ENCODE measurements at places on chromosomes 13 and 19. TPM values are rescaled to one million over a fixed set of nuclear protein-coding genes. Genes with fewer than 3 reads are reported as not detected.

DNA sequence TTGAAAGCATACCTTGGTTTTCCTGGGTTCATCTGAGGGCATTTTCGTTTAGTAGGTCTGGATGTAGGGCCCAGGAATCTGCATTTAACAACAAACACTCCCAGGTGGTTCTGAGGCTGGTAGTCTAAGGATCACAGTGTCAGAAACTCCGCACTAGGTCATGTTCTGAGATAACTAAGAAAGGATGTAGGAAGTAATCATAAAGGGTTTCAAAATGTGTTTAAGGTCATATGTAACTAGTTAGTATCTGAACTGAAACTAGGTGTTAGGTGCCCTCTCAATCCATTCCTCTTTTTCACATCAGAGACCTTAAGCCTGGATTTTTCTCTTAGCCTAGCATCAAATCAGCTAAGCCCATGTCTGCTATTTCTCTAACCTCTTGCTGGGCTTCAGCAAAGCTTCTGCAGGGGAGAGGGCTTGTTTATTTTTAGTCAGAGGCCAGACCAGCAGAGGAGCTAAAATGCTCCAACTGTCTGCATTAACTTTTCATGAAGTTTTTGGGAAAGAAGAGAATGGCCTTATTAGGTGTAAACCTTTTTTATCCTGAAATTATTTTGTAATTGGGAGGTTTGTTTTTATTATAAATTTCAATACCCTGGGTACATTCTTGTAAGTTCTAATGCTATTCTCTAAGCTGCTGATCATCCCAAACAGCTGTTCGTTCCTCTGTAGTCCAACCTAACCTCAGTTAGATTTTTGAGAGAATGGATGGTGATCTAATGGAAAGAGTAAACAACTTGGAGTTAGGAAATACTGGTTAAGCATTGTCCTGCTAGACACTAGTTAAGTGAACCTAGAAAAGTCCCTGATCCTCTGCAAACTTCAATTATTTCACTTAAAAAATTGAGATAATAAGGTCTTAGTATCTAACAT, 262.8 kb upstream of the RFC3 start:
- peak; percentile 15 for DNase-seq

- no peak for DNase-seq
Measured at GRCh38 chr13:49939321-49939720, 3.2 kb upstream of the SPRYD7 start.

DNA sequence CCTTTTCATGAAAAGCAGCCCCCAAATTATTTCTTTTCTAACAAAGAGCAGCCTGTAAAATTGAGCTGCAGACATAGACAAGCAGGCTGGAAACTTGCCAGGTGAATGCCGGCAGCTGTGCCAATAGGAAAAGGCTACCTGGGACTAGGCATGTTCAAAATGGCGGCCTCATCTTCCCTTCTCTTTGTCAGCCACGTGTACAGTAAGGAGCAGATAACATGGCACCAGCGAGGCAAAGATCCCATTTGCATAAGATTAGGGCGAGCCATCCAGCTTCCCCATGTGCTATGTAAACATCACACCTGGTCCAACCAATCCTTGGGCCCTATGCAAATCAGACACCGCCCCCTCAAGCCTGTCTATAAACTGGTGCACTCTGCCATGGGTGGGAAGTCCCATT, 31.2 kb upstream of the CACNA1A start:
- peak; percentile 68 for DNase-seq

DNA sequence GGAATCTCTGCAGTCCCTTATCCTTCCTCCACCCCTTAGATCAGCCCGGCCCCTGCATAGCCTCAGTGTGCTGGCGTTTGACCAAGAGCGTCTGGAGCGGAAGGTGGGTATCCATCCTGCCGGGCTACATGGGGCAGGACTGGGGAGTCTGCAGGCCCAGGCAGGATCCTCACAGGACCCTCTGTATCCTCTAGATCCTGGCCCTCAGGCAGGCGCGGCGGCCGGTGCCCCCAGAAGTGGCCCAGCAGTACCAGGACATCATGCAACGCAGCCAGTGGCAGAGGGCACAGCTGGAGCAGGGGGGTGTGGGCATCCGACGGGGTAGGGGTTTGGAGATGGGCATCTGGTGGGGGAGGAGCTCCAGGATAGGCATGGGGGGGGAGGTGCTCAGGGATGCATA, 8.9 kb downstream of the PODNL1 start:
- DNase-seq: no peak

DNA sequence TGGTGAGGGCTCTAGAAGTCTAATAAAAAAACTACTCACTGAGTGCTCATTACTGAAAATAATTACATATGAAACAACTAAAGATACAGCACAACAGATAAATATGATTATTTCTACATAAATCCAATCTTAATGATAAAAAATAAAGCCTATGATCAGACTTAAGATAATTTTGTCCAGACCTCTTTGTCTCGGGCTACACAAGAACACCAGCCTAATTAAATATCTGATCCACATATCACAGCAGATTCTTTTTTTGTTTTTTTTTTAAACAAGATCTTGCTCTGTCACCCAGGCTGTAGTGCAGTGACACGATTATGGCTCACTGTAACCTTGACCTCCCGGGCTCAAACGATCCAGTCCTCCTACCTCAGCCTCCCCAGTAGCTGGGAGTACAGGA, 30.3 kb upstream of the SMAD9 start:
- no peak for DNase-seq

DNA sequence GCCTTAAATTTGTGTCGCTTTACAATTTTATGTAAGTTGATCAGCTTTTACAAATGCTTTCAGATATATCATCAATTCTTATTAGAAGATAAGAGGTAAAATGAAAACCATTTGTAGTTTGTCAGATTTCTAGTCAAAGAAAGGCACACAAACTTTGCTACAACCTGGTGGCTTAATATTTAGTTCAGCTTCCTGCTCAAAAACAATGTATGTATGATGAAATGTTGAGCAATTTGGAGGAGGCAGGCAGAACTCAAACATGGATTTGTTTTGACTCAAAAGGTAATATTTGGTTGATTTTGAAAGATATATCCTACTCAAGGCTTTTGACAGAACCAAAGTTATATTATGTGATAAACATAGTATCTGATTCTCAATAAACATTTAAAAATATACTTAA, 24.2 kb downstream of the NEK5 start:
- DNase-seq: no peak

DNA sequence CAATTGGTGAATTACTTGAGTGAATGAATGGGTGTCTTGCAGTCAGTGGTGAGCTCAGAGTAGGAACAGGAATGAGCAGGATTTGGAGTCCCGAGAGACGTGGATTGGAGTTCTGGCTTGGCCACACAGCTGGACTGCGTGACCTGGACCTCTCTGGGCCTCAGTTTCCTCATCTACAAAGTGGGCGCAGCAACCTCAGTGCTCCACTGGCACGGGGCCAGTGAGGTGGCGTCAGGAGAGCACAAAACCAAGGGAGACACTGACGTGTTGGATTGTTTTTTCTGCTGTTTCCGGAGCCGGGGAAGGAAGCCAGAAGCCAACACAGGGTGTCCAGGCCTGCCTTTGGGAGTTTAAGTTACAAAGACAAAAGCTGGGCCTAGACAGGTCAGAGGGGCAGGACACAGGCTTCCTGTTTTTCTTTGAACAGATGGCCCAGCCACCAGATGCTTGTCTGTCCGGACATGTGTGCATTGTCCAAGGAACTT, 6.5 kb upstream of the DOCK6 start:
- DNase-seq: no peak

DNA sequence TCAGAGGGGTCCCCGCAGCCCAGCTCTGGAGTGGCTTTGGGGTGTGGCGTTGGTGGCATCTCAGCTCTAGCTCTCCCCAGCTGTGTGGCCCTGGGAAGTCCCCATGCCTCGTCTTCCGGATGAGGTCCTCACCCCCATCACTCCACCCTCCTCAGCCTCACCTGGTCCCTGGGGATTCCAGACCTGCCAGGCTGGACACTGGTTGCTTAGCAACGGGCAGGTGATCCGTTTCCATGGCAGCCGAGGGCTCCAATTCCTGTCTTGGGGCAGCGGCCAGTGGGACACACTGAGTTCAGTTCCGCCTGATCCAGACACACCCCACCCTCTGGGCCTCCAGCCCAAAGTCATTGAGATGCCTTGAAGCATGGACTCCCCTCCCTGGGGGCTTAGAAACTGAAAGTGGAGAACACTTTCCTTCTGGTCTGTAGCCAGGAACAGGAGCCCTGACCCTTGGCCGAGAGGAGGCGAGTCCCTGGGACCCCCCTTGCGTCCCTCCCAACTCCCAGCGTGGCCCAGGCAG, 7.7 kb upstream of the MISP start:
- peak; percentile 78 for DNase-seq

DNA sequence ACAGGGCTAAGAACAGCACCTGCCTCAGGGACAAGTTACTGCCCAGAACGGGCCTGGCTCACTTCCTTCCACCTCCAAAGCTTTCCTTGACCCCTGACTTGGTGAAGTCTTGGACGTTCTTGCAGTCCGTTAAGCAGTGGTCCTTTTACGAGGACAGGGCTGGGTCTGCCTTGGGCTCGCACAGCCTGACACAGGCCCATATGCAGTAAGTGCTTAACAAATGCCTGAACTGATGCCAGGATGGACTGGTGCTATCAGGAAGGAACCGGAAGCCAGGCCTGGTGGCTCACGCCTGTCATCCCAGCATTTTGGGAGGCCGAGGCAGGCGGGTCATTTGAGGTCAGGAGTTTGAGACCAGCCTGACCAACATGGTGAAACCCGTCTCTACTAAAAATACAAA, 1.8 kb upstream of the PLK5 start:
- no peak for DNase-seq

DNA sequence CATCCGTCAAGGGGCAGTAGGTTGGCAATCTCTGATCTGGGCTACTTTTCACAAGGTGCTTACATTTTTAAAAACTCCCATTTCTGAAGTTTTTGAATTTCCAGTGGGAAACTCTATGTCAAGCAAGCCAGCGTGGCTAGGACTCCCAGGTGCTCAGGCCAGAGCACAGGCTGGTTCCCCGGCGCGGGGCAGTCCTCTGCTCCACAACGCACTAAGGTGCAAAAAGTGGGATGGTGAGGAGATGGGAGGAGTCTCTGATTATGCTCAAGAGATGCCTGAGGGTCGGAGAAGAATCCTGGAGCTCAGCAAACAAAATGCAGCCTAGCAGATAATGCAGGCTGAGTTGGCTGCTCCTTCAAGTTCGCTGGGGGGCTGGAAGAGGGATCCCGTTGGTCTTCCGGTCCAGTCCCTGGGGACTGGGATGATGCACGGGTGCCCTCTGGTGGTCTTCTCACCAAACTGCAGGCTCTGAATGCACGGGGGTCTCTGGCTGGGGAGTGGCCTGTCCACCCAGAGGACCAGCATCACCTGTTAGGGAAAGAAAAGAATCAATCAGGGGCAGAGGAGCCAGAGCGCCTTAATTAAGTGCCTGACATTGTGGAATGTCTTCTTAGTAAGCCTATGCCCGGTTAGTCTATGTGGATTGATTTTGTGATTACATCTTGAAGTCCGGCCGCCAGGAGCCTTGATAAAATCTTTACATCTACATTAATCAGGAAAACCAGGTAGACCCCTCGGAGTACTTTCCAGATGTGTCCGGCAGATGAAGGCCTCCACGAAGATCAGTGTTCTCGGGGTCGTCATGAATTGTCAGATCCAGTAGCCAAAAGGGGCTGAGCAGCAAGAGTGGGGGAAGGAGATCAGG, 244.4 kb upstream of the MAB21L1 start:
- DNase-seq: peak; percentile 84

DNA sequence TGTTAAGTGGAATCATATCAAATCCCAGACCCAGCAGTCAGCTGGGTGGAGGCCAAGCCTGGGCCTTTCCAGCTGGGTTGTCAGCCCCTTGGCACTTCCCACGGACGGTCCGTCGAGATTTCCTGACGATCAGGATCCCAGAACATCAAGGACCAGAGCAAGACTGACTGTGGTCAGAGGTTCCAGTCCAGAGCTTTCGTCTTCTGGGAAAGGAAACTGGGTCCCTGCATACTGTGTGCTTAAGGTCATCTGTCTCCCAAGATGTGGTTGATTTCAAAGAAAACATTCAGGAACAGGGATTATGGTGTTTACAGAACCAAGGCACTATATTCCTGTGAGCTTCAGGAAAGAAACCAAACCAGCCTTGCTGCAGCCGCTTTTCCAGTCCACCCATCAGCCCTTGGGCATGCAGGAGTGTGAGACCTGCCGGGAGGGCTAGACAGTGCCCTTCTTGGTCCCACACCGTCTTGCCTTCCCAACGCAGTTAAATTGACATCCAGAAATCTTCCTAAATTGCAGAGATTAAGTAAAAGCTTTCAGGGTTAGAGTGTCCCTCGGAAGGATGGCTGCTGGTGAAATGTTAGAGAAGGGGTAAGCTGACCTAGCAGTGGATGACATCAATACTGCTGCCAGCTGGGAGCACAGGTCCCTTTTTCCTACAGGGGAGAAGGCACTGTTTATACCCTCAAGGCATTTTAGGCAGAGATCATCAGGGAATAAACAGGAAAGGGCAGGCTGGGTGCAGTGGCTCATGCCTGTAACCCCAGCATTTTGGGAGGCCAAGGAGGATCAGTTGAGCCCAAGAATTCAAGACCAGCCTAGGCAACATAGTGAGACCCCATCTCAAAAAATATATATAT, 5.0 kb upstream of the C19orf33 start:
- DNase-seq: no peak

DNA sequence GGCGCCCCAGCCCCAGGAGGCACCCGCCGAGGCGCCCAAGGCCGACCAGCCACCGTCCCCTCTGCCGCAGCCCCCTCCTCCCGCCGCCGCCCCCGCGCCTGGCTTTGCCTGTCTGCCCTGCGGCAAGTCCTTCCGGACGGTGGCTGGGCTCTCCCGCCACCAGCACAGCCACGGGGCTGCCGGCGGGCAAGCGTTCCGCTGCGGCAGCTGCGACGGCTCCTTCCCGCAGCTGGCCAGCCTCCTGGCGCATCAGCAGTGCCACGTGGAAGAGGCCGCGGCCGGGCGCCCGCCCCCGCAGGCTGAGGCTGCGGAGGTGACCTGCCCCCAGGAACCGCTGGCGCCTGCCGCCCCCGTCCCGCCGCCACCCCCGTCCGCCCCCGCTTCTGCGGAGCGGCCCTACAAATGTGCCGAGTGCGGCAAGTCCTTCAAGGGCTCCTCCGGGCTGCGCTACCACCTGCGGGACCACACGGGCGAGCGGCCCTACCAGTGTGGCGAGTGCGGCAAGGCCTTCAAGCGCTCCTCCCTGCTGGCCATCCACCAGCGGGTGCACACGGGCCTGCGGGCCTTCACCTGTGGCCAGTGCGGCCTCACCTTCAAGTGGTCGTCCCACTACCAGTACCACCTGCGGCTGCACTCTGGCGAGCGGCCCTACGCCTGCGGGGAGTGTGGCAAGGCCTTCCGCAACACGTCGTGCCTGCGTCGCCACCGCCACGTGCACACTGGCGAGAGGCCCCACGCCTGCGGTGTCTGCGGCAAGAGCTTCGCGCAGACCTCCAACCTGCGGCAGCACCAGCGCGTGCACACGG, 2.6 kb upstream of the NAT14 start:
- DNase-seq: peak; percentile 64

Gene WDR62
- 14.1 TPM for polyA plus RNA-seq

Gene SWSAP1
- polyA plus RNA-seq: 6.6 TPM

Gene ASPDH
- not detected for polyA plus RNA-seq

Gene STARD13
- polyA plus RNA-seq: 3.2 TPM

Gene DCLK1
- polyA plus RNA-seq: 12.2 TPM

Gene LRP3
- polyA plus RNA-seq: 4.3 TPM

Data from GM23338 (cell line).